Endothelial cell (in vitro differentiated cells): ENCODE measurements at places on chromosomes 4 and X. TPM values are rescaled to one million over a fixed set of nuclear protein-coding genes. Genes with fewer than 3 reads are reported as not detected.

DNA sequence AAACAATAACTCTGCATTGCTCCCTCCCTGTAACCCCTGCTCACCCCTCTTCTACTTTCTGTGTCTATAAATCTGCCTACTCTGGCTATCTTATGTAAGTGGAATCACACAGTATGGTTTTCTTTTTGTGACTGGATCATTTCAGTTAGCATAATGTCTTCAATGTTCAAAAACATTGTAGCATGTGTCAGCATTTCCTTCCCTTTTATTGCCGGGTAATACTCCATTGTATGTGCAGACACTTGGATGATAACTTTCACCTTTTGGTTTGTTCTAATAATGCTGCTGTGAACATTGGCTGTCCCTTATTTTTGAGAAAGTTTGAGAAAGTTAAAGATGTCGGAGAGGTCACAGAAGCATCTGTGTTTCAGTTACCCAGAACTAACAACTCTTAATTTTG is 60.6 kb upstream of the TLR2 start:
- DNase-seq, result no peak

DNA sequence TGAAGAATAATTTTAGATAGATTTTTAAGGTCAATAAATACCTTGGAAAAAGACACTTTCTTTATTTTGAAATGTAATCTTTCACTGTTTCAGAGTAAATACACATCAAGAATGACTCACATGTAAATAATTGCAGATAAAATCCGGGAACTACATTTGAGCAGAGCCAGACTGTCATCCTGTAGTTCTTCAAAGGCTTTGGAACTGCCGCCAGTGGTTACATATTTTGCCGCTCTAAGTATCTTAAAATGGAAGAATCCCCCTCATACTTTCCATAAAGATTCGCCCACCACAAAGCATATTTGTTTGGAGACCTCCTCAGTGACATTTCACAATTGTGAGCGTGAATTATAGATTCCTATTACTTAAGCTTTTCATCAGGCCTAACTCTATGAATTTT is 607.8 kb upstream of the ZFP42 start:
- DNase-seq, result no peak

DNA sequence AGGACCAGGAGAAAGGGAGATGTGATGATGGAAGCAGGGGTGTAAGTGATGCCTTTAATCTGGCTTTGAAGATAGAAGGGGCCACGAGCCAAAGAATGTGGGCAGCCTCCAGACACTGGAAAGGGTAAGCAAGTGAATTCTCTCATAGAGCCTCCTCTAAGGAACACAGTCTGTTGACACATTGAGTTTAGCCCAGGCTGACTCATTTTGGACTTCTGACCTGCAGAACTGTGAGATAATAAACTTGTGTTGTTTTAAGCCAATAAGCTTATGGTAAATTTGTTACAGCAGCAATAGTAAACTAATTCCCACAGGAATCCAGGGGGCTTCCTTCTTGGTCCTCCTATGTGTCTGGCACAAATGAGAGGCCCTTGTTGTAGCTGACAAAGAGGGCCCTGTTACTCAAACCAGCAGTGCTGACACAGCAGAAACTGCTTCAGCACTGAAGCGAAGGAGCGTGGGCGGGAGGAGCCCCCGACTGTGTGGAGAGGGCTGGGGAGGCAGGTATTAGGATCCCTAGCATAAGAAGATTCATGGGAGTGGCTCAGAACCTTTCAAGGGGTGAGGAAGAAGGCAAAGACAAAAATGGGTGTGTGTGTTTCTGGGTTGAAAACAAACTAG is 268.7 kb downstream of the NR3C2 start:
- no peak for DNase-seq

GRCh38 chrX:149916745-149917392 is 12.5 kb upstream of the HSFX4 start:
- DNase-seq, result no peak

GRCh38 chr4:38151873-38152272 is 191.7 kb downstream of the PTTG2 start:
- no peak for DNase-seq

- DNase-seq, result no peak
Observed at GRCh38 chr4:2066571-2067445, 7.7 kb downstream of the NAT8L start.

- no peak for DNase-seq
Observed at GRCh38 chrX:106710771-106711170, 15.7 kb upstream of the RNF128 start.

- no peak for DNase-seq
Observed at GRCh38 chr4:115272185-115272584, 158.8 kb upstream of the NDST4 start.

- DNase-seq, result no peak
Observed at GRCh38 chr4:86896596-86896995, 4.4 kb upstream of the C4orf36 start.

Gene ARX
- total RNA-seq, result not detected

Gene ASB12
- 0.33 TPM for total RNA-seq
